ENCODE measurements at places on chromosomes 12 and 14.

GRCh38 chr14:65703521-65703920 lies 291.0 kb downstream of the FUT8 start:
- no peak for DNase-seq

DNA sequence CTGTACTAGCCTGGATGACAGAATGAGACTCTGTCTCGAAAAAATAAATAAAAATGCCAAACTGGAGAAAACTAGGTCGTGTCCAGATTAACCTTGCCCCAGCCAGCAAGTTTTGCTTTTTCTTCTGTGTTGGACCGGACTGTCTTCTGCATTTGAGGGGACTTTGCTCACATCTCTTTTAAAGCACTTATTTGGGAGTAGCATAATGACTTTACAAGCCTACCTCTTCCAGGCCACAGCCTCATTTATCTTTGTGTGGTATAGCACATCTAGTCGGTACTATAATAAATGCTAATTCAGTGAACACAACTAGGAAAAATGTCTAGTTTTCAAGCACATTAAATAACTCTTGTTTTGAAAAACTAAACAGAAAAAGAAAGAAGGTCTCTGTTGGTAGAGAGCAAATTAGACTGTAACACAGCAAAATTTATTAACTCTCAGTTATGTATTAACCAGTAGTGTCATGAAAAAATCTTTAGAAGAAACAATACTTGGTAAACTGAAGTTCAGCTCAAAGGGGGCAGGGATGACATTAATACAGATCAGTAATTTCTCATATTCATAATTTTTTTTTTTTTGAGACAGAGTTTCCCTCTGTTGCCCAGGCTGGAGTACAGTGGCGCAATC lies 52.0 kb downstream of the WDHD1 start:
- DNase-seq: no peak

GRCh38 chr14:94087891-94088290 lies 6.8 kb downstream of the IFI27L1 start:
- DNase-seq: no peak

- no peak for DNase-seq
These were observed 470.6 kb downstream of the EGLN3 start for GRCh38 chr14:33480071-33480886.

DNA sequence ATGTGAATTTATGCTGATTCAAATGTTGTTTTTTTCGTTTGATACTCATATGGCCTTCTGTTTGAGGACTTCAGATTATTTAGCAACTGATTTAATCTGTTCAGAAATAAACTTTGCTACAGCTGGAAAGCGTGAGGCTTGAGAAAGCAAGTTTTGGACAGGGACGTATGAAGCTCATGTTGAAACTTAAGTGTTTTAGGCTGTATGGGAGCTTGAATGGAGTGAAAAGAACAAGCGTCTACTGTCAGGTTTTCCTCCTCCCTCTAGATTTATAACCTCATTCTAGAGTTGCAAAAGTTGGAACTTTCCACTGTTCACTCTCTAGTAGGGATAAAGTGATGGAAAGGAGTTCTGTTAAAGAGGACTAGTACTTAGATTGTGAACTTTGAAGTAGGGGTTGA lies 1.0 kb downstream of the PRPF39 start:
- DNase-seq: no peak

DNA sequence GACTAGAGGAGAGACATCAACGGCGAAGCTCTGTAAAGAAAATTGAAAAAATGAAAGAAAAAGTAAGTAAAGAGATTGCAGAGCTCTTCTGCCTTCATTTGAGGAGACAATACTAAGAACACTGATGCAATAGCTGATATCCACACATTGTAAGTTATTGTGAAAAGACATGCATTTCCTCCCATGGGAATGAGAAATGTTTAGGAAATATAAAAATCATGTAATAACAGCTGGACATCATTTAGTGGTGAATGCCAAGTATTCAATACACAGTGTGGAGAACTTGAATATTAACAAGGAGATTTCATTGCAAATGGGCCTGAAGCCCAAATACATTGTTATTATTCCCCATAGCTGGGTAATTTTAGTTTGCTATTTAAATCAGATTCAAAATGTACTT lies 179.2 kb downstream of the KICS2 start:
- no peak for DNase-seq

- peak; percentile 32 for DNase-seq
These were observed 1558.5 kb upstream of the TMEM132C start for GRCh38 chr12:126708492-126708896.

GRCh38 chr12:102371165-102371564 lies 109.2 kb downstream of the IGF1 start:
- DNase-seq: no peak

DNA sequence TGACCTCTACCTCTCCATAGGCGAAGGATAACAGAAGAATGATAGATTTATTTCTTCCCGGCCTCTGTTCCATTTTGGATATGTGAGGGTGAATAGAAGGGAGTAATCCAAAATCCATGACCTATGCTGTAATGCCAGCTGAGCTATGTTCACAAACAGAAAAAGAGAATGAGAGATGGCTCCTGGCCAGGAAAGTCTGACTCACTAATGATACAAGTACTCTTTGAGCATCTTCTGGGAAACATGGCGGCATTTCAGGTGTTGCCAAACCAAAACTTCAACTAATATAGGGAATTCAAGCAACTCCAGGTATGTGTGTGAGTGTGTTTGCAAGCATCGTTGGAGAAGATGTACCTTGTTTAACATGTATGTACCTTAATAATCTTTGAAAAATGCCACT lies 55.1 kb downstream of the MED13L start:
- peak; percentile 38 for DNase-seq

GRCh38 chr12:55664826-55665225 lies 28.1 kb downstream of the OR10P1 start:
- DNase-seq: no peak

DNA sequence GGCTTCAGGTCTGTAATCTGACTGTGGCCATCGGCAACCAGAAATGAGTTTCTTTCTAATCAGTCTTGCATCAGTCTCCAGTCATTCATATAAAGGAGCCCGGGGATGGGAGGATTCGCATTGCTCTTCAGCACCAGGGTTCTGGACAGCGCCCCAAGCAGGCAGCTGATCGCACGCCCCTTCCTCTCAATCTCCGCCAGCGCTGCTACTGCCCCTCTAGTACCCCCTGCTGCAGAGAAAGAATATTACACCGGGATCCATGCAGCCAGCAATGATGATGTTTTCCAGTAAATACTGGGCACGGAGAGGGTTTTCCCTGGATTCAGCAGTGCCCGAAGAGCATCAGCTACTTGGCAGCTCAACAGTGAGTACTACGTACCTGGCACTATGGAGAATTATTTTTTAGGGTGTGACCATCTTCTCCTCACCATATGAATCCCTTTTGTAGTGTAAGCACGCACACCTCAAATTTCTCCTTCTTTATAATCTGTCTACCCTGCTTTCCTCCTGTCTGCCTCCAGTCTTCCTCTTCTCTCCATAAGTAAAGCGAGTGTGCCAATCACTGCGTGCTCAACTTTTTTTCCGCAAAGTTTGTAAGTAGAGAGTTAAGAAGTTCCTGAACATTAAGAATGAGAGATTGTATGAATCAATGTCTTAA lies at the start of gene TPH2:
TPH2 (plus strand) TSS at position 118 of the 658 bp plus-strand sequence; CDS start at position 260, 142 bp downstream.
- DNase-seq: peak; percentile 19

- DNase-seq: no peak
These were observed 25.3 kb downstream of the DTX1 start for GRCh38 chr12:113081873-113082272.

- DNase-seq: peak; percentile 84
These were observed 2.0 kb upstream of the SETD1B start for GRCh38 chr12:121801595-121802484.

DNA sequence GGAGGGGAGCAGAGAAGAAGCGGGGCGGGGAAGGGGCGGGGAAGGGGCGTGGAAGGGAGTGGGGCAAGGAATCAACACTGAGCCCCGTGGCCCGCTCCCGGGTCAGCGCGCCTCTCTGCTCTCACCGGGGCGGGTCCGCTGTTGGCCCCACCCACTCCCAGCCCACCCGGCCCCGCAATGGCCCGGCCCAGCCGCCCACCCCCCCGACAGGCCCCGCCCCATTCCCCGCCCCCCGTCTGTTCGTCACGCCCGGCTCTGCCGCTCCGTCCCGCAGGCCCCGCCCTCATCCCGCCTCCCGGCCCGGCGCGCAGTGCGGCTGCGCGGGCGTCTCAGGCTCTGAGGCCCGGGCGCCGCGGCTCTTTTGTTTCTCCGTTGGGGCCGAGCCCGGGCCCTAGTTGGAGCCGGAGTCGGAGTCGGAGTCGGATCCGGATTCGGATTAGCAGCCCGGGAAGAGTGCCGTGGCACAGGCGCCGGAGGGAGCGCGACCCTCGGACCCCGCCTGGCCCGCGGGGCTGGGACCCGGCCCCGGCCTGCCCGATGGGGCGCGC lies at the start of gene ULK1:
ULK1 (plus strand) TSS at position 310 of the 548 bp plus-strand sequence. CDS start 380 bp downstream, outside the sequence.
- peak; percentile 91 for DNase-seq

GRCh38 chr12:10701131-10701681 lies 21.9 kb downstream of the YBX3 start:
- peak; percentile 30 for DNase-seq

- DNase-seq: no peak
These were observed 168.3 kb downstream of the CACNA1C start for GRCh38 chr12:2221030-2221621.

DNA sequence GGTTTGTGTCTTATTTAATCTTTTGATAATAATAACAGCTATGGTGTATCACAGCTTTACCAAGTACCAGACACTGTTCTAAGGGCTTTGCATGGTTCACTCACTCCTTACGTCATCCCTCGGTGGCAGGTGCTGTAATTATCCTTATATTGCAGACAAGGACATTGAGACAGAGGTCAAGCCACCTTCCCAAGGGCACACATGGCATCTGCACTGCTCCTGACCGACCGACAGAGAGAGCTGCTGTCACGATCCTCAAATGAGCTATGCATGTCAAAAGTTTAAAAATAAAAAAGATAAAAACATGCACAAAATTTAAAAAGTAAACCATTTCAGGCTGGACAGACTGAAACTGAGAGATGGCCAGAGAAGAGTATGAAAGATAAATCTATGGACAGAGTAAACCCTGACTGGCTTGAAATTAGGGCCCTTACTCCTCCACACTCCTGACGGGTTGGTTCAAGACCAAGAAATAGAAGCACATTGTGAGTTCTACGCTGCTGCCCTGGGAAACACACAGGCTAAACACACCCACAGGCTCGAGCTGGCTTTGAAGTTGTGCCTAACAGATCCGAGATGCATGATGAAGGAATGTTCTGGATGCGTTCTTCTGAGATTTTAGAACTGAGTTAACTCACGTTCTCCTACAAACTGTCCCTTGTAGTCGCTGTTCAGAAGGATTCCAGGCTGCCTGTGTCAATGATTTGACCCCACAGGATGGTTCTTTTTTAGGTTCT lies 268.7 kb downstream of the ZFP36L1 start:
- no peak for DNase-seq

GRCh38 chr14:67265131-67265530 lies 23.9 kb downstream of the PALS1 start:
- DNase-seq: no peak

DNA sequence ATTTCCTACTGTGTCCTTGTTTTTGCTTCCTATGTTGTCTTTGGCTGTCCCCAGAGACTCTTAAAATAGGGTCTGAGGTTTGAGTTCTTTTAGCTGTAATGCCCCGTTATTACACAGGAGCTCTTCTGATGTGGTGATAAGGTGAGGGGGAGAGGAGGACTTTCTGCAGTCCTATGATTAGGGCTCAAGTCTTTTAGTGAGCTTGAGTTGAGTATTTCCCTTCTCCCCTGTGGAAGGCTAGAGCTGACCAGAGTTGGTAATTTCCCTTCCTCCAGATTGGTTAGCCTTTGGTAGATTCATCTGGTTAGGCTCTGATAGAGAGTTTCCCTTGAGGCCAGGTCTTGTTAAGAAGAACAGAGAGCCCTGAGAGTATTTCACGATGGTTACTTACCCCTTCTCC lies 4.3 kb upstream of the HIF1A start:
- no peak for DNase-seq

DNA sequence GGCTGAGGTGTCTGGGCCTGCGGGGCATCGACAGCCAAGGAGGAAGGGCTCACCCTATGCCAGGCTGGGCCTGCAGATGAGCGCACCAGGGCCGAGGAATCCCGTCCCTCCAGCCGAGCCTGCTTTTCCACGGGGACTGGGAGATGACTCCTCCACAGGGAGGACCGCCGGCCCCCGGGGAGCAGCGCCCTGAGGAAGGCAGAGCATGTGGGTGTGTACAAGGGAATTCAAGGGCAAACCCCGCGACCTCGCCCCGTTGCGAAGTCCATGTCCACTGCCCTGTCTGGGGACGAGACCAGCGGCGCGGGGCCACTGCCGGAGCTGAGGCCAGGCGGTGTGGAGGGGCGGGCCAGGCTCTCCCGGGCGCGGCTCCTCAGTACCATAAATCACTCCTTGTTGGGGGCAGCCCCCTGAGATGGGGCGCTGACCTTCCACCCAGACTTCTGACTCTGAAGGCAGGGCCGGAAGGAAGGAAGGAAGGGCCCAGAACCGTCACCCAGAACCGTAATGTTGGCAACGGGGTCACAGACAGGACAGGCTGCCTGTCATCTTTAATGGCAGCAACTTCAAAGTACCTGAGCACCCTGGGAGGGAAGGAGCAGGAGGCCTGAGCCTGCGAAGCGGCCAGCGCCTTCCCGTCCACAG lies 52.5 kb downstream of the RNF34 start:
- DNase-seq: no peak

- DNase-seq: no peak
These were observed 1272.6 kb downstream of the AACS start for GRCh38 chr12:126337556-126338441.

DNA sequence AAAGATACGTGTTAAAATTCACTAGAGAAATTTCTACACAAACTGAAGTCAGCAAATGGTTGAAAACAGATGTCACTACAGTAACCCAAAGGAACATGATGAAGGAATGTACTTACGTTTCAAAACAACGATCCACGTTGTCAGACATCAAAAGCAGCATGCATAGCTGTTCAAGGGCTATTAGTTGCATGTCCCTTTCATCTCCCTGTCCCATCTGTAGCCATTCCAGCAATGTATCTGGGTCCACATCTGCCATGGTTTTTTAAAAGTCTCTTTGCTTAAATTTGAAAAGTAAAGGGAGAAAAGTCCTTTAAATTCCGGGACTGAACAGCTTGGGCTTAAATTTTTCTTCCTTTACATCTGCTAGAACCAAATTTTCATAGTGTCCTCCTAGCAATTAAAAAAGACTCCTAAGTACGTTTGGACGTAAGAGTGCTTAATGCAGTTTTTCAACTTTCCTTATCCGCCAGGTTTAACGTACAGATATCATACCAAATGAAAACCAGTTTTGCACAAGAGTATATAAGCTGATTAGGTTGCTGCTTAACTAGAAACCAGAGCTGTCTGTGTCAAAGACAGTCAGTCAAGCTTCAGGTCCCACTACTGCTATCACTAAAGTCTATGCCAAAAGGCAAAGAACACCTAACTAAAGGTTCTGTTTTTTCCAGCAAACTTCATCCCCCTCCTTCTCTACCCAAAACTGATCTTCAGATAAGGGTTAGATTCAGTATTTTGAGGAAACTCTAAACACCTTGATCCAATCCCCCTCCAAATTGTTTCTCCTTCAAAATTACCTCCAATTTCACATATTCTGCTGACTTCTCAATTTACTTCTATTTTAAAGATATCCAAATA lies 1.7 kb downstream of the HECTD1 start:
- DNase-seq: peak; percentile 12

- no peak for DNase-seq
These were observed 6.0 kb upstream of the TEX52 start for GRCh38 chr12:2862876-2863275.

- no peak for DNase-seq
These were observed 10.4 kb downstream of the CFAP73 start for GRCh38 chr12:113159937-113160336.
